ENCODE measurements at places on chromosomes 1 and 21. TPM values are rescaled to one million over a fixed set of nuclear protein-coding genes. Genes with fewer than 3 reads are reported as not detected.

Gene ODR4
- 18.6 TPM for total RNA-seq

Gene VHLL
- 0.28 TPM for total RNA-seq

Gene UBIAD1
- 4.6 TPM for total RNA-seq

Gene B3GALNT2
- 60.1 TPM for total RNA-seq

Gene PEAR1
- total RNA-seq = 1.2 TPM

Gene DNAJC6
- total RNA-seq = 0.14 TPM

Gene HSPB7
- 3.8 TPM for total RNA-seq

Data from smooth muscle cell of bladder (primary cell).